NCI-H524 treated with DMSO at 0.1 percent for 48 hours (cell line): ENCODE measurements at places on chromosomes 11 and 22.

DNA sequence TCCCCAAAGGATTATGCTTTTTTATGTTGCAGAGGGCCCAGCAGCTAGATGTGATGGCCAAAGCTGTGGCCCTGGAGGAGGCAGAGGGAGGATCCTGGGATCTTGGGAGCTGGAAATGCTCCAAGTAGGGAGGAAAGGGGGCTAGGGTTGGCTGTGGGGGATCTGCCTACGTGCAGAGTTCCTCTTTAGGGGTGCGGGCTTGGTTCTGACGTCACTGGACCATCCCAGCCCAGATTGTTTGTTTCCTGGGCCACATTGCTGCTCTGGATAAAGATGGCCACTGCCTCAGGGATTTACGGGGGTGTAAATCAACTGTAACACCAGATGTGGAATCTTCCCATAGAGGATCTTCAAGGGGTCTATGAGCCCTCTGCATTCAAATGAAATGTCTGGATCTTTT lies 110.3 kb upstream of the SYT13 start:
- no peak for DNase-seq

GRCh38 chr22:42918500-42918899 lies 61.4 kb upstream of the ARFGAP3 start:
- no peak for DNase-seq

DNA sequence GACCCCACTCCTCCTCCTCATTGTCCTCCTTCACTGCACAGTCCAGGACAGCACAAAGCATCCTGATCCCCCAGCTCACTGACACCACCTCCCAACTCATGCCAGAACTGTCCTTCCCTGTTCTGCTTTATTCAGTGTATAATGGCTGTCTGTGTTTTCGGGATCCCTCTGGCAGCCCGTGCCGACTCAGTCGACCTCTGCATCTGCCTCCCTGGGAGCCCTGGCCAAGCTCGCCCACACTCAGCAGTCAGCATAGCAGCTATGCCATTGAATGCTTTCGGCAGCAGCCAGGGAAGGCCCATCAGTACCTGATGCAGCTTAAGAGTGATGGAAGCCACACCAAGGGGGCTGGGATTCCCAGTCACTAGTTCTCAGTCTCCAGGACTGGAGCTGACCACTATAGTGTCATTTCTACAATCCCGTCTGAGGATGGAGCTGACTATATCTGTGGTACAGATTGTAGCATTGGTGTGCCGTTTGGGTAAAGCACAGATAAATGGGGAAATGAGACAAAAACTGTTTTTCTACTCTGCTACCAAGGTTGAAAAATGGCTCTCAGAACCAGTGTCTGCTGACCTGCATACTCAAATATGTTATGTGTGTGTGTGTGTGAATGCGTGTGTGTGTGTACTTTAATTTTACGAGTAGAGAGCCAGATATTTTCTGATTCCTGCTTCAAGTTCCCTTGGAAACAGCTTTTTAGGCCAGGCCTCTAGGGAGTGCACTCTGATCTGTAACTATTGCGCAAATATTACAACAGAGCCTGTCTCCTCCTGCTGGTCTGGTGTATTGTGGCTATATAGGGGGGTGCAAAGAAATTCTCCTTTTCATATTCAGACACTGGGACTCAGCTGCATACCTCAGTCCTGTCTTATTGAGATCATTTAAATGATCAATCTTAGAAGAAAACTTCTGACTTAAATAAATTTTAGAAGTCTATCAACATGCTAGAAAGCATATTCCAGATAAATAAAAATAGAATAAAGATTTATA lies 78.8 kb upstream of the TOP3B start:
- no peak for DNase-seq

DNA sequence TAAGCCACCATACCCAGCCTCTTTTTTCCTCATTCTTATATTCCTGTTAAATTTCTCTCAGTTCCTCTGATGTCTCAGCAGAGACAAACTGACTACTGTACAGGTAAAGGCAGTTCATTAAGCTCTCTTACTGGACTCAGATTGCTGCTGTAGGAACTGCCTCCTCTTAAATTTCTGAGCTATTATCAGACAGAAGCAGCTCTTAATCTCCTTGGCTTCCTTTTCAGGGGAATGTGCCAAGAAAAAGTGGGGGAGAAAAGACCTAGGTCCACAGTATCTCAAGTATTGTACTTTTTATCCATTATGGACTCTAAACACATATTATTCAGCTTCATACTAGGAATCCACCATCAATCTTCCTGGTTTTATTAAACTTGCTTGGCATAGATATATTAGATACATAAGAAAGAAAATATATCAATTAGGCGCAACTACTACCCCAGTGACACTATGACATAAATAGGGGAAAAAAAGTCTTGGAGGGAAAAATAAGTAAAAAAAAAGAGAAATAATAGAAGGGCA lies 26.1 kb downstream of the MRTFA start:
- no peak for DNase-seq

DNA sequence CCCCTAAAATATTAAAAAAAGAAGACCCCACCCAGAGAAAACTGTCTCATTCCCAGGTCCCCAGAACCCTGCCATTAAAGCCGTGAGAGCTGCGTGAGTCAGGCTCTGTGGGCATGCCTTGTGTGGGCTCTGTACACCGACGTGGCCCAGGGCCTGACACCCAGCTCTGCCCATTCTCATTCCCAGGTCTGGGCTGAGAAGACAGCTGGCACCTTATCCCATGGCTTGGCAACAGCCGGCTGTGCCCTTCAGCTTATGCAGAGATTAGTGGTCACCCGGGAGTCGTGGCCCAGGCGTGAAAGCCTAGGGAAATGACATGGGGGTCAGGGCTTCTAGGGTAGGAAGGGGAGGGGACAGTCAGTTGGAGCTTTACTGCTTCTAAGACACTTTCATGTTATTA lies 31.9 kb downstream of the OTOG start:
- DNase-seq: no peak

- DNase-seq: no peak
Observed at GRCh38 chr11:35721651-35722282, 59.2 kb downstream of the TRIM44 start.

GRCh38 chr11:8059571-8060011 lies 21.4 kb upstream of the TUB start:
- no peak for DNase-seq

DNA sequence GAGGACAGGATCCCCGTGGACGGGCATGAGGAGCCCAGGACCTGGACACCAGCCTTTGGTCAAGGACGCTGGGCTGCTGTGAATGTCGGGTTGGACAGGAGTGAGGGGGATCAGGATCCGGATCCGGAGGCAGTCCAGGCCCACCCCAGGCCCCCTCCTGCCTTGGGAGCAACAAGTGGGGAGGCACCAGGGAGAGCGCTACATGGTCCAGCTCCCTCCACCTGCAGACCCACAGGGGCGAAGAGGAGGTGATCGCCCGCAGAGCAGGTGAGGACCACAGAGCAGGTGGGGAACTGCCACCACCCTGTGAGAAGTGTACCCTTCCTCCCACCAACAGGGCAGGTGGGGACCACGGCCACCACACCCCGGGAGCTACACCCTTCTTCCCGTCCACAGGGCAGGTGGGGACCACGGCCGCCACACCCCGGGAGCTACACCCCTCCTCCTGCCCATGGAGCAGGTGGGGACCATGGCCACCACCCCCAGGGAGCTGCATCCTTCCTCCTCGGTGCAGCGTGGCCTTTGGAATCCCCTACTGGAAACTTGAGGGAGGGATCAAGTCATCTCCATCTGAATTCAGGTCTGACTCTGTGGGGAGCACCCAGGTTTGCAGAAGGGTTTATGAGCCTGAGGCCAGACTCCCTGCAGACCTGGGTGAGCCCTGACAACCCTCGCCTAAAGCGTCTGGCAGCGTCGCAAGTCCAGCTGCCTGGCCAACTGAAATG lies 141.0 kb downstream of the BRD1 start:
- DNase-seq: no peak

GRCh38 chr22:29994027-29994715 lies 86.1 kb upstream of the HORMAD2 start:
- no peak for DNase-seq

- DNase-seq: no peak
Observed at GRCh38 chr11:112289588-112290492, 29.2 kb upstream of the PLET1 start.

- no peak for DNase-seq
Observed at GRCh38 chr22:28896611-28897010, 13.2 kb downstream of the ZNRF3 start.

GRCh38 chr22:43996981-43997265 lies 27.2 kb upstream of the PARVB start:
- DNase-seq: no peak

DNA sequence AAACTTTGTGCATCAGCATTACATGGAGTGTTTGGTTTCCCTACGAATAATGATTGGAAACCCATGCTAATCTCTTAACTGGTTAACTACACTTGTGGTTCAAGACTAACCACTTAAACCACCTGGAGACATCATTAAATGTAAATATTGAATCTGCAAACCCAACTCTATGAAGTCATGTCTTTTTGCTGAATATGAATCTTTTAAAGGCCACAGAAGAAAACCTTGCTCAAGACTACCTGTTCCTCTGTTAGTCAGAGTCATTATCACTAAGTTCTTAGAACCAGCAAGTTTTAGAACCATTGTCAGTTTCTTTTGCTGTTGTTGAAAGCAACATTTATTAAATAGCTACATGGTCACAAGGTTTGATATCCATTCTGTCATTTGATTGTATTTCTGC lies 70.7 kb downstream of the SIK2 start:
- no peak for DNase-seq

DNA sequence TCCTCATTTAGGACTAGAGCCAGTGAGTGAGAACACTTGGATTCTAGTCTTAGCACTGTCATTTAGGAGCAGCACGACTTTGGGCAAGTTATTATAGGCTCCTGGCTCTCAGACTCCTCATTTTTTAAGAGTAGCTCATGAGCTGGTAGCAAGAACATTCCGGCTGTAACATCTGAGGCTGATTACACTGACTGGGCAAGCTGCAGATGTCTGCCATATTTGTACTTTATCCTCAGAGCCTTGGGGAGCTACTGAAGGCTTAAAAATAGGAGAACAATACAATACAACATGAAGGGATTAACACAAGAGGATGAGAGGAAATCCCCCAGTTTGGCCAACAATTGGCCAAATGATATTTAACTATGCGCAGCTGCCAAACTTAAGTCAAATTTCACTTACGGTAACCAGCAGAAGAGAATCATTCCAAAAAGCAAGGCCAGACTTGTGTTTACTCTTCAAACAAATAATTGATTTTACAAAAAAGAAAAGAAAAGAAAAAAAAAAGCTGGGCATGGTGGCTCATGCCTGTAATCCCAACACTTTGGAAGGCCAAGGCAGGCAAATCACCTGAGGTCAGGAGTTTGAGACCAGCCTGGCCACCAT lies 113.1 kb upstream of the ARHGAP42 start:
- DNase-seq: no peak

DNA sequence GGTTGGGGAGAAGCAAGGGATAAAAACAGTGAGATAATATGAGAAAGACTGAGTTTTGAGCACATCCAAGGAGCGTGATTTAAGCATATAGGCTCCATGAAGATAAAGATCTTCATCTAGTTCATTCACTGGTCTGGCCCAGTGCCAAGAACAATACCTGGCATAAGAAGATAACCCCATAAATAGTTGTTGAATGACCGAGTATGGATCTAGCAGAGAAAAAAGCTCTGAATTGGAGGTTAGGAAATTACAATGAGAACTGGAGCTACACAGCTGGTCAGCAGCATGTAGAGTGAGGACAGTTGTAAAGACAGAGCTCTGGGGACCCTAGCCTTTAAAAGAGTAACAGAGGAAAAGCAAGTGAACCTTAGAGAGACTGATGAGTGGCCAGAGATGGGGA lies 33.0 kb upstream of the PAK1 start:
- no peak for DNase-seq

GRCh38 chr11:35088226-35088625 lies 50.7 kb upstream of the CD44 start:
- no peak for DNase-seq

DNA sequence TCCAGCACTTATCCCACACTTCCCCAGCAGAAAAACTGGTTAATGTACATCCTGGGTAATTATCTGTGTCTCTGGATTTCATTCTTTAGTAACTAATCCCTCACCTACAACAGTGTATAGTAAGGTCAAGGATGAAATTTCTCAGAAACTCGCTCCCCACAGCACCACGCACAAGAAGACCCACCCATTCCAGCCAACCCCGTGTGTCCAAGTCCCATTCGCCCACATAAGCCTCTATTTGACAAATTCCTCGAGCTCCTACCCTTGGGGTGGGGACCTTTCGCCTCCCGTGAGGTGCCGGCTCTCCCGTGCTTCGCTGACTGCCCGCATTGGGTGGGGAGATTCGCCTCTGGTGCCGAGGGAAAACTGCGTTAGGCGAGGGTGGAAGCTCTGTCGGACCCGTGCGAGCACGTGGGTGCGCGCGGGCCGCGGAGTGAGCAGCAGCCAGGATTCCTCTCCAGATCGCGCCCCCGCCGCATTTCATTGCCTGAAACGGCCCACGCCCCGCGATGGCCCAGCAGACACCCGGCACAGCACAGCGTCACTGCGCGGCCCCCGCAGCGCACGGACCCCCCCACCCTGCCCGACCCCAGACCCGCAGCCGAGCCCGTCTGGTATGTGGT lies 866 bp downstream of the EXPH5 start:
- DNase-seq: no peak

- no peak for DNase-seq
Observed at GRCh38 chr11:13286279-13286821, 8.8 kb downstream of the BMAL1 start.

DNA sequence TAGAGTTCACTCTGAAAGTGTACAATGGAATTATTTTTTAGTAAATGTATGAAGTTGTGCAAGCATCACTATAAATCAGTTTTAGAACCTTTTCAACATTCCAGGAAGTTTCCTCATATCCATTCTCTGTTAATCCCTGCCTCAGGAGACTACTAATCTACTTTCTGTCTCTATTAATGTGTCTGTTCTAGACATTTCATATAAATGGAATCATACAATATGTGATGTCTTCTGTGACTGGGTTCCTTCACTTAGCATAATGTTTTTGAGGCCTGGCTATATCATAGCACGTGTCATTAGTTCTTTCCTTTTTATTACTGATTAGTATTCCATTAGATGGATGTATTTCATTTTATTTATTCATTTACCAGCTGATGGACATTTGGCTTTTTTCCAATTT lies 17.1 kb downstream of the SYT9 start:
- no peak for DNase-seq

GRCh38 chr22:30420347-30421125 lies 5.0 kb upstream of the MTFP1 start:
- no peak for DNase-seq
